Iris pigment epithelial cell (primary cell): ENCODE measurements at places on chromosomes 5 and 9.

GRCh38 chr9:95197692-95198271 lies 119.7 kb downstream of the FANCC start:
- no peak for DNase-seq

DNA sequence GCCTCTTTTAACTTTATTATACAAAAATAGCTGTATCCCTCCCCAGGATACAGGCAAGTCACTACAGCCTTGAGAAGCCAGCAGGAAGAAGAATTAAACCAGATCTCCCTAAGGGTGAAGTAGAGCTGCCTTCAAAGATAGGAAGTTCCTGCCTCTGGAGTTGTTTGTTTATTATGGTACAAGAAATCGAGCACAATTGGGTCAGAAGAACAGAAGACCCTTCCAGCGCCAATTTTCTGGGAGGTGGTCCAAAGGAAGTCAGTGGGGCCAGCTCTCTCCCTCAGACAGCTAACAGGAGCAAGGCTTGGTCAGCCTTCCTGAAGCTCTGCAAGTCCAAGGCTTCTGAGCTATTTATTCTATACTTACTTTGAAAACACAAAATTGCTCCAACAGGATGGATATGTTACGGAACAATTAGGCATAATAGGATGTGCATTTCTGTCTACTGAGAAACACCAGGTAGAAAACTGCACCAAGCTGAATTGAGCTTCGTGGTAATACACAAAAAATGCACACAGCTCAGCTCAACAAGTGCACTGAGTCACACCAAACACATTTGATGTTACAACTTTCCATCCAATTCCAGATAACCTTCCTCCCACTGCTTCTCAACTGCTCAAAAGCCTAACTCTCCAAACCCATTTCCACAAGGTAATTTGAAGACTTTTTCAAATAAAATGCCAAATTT lies 16.0 kb downstream of the SERINC5 start:
- peak; percentile 68 for DNase-seq

- no peak for DNase-seq
Observed at GRCh38 chr5:127028822-127029457, 1.4 kb downstream of the MARCHF3 start.

DNA sequence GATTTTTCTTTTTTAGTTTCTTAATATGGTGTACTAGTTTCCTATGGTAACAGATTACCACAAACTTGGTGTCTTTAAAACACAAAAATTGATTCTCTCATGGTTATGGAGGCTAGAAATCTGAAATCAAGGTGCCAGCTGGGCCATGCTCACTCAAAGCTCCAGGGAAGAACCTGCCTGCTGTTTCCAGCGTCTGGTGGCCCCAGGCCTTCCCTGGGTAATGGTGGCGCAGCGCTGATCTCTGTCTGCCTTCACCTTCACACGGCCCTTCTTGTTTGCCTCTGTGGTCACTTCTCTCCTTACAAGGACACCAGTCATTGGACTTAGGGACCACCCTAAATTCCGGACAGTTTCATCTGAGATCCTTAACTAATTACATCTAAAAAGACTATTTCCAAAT lies 70.5 kb upstream of the GFPT2 start:
- DNase-seq = no peak

- peak; percentile 22 for DNase-seq
Observed at GRCh38 chr9:129702589-129703520, 37.4 kb downstream of the PRRX2 start.

DNA sequence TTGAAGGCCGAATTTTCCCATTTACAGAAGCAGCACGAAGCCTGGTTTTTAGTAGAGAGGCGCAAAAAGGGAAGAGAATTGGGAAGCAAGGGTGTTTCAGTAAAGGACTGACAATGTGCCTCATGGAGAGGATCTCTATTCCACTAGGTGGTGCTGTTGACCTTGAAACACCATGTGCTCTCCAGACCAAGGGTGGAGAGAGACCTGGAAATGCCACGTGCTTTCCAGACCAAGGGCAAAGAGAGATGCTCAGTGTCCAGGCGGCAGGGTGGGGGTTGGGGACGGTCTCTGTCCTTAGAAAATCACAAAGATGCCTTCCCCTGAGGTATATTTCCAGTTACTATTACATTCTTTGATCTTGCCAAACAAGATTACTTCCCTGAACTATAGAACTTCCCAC lies 425.3 kb downstream of the CSNK1G3 start:
- peak; percentile 70 for DNase-seq

GRCh38 chr5:149543361-149544027 lies 7.7 kb downstream of the CSNK1A1 start:
- no peak for DNase-seq

DNA sequence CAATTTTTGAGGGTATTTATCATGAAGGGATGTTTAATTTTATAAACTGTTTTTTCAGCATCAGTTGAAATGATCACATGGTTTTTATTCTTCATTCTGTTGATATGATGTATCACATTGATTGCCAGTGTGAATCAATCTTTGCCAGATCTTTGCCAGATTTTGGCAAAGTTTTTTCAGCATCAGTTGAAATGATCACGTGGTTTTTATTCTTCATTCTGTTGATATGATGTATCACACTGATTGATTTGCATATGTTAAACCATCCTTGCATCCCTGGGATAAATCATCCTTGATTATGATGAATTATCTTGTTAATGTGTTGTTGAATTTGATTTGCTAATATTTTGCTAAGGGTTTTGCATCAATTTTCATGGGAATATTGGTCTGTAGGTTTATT lies 140.9 kb upstream of the TAS2R1 start:
- no peak for DNase-seq

- DNase-seq = no peak
Observed at GRCh38 chr5:5323551-5323950, 98.9 kb upstream of the ICE1 start.

DNA sequence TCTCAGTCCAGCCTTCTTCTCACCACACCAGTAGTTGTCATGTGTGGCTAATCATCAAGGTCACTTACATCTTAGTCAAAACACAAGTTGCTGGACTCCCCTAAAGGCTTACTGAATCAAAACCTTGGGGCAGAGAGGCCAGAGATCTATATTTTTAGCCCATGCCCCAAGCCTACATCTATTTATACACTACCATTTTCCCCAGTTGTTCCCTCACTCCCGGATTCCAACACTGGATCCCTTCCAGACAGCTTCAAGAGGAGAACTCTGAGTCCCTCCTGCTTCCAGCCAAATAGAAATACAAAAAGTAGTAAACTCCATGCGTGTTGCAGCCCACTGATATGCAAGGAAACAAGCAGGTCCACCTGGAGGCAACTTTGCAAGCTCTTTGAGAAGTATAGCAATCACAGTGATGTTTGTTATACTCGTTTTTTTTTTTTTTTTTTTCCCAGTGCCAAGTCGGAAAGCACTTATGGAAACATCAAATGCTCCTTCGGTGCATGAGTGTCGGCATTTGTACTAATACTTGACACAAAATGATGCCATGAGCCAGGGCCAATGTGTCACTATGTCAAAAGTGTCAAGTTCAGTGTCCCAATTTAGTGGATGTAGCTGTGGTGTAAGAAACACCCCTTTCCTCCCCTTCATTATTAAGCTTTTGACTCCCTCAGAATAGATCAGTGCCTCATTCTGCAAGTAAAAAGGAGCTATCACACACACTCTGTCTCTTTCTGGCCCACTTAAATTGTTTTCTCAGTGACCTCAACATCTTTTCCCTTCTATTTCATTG lies 594.2 kb upstream of the SGCD start:
- DNase-seq = no peak

GRCh38 chr5:84382363-84383295 lies 2.1 kb downstream of the EDIL3 start:
- DNase-seq = peak; percentile 72

DNA sequence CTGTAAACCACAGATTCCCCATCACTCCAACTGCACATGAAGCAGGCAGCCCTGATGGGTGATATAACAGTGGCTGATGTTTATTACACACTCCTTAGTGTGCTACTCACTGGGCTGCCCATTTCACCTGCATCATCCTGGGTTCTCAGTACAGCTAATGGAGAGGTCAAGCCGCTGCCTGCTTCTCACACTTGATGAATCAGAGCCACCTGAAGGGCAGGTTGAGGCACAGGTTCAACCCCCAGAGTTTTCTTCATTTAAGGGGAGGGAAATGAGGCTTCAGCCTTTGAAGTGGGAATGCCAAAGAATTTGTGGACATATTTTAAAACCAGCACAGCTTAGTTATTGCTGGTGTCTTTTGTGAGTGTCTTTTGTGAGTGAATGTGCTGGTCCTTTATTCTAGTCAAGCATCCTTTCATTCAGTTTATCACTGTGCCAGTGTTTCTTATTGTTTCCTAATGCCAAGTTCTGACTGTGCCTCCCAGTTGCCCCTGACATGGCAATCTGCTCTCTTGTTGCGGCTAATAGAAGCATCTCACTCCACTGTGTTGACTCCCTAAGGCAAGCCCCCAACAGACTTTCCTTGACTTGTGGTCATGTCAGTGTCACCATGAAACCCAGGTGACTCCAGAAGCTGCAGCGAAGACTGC lies 109.2 kb downstream of the FBXL7 start:
- no peak for DNase-seq

DNA sequence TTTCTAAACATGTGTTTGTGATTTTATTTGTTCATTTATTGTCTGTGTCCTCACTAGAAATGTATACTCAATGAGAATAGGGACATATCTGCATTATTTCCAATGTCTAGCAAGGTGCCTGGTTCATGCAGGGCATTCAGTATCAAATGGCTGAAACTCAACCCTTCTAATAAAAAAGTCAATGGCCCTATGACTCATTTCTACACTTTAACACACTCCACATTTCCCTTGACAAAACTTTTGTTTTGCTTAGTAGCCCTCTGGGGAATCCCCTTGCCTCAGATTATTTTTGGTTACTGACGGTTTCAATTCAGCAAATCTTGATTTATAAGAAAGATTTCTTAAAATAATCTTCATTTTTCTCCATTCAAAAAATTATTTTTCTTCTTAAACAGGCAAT lies 206.0 kb upstream of the DMRTA1 start:
- peak; percentile 77 for DNase-seq

- DNase-seq = no peak
Observed at GRCh38 chr5:27083449-27084415, 45.3 kb upstream of the CDH9 start.

GRCh38 chr5:136207631-136208030 lies 14.7 kb upstream of the SMIM32 start:
- DNase-seq = no peak

DNA sequence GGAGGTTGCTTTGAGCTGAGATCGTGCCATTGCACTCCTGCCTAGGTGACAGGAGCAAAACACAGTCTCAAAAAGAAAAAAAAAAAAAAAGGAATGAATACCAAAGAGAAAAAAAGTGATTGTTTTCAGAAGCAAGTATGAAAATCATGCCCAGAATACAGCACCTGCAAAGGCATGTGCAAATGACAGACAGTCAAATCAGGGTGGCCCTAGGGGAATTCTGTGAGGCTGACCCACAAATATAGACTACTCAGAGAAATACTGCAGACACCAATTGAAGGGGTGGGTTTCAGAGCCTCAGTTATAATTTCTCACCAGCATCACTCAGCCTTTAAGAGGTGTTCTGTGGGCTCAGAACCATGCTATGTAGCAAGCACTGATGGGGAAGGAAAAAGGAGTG lies 28.6 kb downstream of the DCAF12 start:
- no peak for DNase-seq

DNA sequence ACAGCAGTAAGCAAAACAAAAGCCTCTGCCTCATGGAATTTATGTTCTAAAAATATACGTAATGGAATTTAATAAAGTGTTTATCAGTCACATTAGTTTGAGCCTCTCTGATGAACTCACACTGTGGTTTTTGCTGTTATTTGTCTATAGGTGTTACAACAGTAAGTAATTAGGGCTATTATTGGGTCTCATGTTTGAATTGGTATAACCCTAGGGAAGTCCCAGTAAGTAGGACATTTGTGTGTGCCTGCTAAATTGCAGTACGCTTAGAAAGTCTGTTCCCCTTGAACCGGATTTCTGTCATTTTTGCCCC lies 197.6 kb downstream of the NR3C1 start:
- DNase-seq = no peak

DNA sequence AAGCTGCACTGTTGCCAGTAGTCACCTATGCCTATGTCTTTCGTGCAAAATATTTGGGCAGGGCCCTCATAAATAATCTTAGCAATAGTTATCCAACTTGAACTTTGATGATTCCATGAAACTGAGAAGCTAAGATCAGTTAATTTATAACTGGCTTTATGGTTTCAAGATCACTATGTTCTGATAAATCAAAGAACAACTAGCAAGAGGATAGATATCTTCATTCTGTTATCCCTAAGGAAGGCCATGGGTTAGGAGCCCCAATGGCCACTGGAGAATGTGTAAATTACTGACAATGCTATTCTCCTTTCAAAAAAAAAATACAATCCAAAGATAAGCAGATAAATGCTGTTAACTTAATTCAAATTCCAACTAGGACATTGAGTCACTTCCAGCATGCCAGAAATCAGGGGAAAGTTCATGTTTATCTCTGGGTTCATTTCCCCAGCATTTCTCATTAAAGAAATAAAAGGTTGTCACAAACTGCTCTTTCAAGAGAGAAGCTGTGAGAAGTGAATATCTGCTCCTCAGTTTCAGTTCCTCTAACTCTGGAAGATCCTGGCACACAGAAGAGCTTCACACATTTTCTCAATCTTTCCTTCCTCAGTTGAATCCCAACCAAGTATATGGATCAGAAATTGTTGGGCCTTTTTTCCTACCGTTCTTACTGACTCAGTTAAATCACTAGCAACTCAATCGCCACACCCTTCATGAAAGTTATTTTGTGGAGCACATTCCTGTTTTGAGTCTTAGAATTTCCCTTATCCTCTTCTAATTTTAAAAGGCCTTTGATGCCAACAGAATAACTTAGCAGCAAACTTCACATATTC lies 59.6 kb upstream of the SLC1A1 start:
- peak; percentile 39 for DNase-seq

DNA sequence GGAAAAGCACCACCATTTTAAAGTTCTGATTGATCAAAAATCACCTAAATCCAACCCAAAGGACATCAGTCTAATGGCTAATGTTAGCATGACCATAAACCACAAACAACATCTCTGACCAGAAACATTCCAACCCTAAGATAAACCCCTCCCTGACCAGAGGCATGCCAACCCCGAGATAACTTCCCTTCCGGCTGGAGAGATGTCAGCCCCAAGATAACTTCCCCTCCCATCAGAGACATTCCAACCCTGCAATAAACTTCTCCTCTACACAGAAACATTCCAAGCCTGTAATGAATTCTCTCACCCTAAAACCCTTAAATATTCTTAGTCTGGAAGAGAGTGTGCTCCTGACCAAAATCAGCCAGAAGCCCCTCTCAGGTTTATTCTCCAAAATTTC lies 364.3 kb downstream of the KCNN2 start:
- DNase-seq = peak; percentile 6

DNA sequence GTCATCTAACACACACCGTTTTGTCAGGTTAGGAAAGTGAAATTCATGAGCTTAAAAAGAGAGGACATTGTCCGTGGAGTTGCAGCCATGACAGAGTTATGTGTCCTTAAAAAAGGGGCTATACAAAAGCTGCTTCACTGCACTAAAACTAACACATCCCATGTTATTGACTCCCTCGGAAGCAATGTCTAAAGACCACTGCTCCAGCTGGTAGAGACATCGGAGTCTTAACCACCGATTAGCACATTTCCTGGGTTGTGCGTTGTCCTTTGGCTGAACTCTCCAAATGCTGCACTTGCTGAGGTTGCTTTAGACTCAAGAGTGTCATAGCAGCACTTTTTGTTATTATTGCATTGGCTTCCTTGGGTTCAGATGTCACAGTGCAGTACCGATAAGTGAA lies 128.3 kb upstream of the C9orf72 start:
- DNase-seq = peak; percentile 95

- DNase-seq = peak; percentile 14
Observed at GRCh38 chr5:167969998-167970397, 321.4 kb upstream of the WWC1 start.

- DNase-seq = no peak
Observed at GRCh38 chr5:9339206-9339818, 206.6 kb downstream of the SEMA5A start.

GRCh38 chr9:135169709-135170226 lies 82.3 kb downstream of the OLFM1 start:
- no peak for DNase-seq
